ENCODE measurements at places on chromosomes 5 and 9. TPM values are rescaled to one million over a fixed set of nuclear protein-coding genes. Genes with fewer than 3 reads are reported as not detected.

The CMBL gene
- polyA plus RNA-seq: 153 TPM

The CATSPER3 gene
- 0.62 TPM for polyA plus RNA-seq

The OR13D1 gene
- not detected for polyA plus RNA-seq

The SPINK13 gene
- not detected for polyA plus RNA-seq

The NUTM2F gene
- not detected for polyA plus RNA-seq

Data from stomach (tissue), 19 donors.